ENCODE measurements at places on chromosomes 2 and 18.

DNA sequence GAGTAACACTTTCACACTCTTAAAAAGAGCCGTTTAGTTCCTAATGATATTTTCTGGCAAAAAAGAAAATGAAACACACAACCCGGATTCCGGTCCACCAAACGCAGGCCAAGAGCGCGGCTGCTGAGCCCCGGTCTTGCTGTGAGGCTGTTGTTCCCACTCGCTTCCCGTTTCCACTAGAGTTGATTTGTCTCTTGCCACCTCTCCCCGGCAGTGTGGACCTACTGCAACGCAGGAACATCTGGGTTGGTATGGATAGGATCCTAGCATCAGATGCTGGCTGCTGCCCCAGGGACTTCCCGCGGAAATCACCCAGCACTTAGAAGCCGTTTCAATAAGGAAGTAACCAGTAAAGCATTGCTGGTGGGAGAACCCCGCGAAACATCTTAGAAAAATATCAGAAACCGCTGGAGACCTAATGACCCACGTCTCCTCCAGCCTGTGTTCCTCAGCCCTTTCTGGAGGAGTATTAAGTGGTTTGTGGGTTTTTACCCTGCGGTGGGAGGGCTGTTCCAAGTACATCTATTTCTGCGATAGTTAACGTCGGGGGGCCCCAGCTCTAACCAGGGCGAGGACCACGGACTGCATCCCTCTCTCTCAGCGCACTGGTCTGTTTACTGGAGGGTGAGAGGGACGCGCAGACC, 939 bp downstream of the DOCK10 start:
- DNase-seq, result peak; percentile 49

GRCh38 chr2:24494410-24494809, 3.4 kb downstream of the NCOA1 start:
- no peak for DNase-seq

GRCh38 chr18:13617826-13618515, 108.4 kb downstream of the FAM210A start:
- DNase-seq, result no peak

GRCh38 chr2:144548088-144548487, 28.2 kb upstream of the ZEB2 start:
- DNase-seq, result no peak

DNA sequence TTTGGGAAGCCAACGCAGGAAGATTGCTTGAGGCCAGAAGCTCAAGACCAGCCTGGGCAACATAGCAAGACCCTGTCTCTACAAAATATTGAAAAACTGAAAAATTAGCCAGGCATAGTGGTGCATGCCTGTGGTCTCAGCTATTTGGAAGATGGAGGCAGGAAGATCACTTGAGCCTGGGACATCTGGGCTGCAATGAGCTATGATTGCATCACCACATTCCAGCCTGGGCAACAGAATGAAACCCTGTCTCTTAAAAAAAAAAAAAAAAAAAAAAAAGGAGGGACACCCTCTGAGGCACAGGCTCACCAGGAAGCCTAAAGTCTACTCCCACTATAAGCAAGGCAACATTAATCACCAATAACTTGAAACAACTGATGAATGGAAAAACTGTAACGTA, 151.1 kb downstream of the CCDC148 start:
- no peak for DNase-seq

- DNase-seq, result no peak
Measured at GRCh38 chr2:241279828-241280227, 35.6 kb downstream of the HDLBP start.

DNA sequence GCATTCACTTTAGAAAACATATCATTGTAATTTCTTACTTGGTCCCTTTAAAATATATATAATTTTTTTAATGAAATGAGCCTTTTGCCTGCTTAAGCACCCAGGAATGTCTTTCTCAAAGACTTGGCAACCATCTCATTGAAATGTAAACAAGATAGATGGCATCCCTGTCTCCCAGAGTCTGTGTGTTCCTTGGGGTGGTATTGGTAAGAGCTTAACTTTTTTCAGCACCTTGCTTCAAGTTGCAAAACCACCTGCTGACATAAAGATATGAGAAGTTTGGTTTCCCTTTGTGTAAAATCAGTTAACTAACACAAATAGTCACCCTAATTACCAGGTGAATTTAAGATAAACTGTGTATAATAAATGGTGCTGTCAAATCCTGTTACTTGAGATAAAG, 266.9 kb downstream of the DSC3 start:
- no peak for DNase-seq

GRCh38 chr2:169865492-169865891, 38.2 kb downstream of the UBR3 start:
- DNase-seq, result no peak

DNA sequence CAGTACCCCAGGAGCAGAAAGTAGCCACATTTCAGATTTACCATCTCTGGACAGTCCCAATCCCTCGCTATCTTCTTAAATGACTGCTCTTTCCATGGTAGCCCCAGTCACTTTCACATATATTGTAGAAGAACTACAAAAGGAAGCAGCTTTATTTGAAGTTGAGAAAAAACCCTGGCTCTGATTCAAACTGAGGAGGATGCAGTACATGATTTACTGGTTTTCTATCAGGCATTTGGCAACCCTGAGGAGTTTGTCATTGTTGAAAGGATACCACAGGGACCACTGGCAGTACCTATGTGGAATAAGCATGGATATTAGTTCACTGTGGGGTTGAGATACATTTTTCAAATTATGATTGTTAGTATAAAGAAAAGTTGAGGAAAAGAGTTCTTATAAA, 640.9 kb upstream of the SETBP1 start:
- DNase-seq, result no peak

- no peak for DNase-seq
Measured at GRCh38 chr18:56756966-56757365, 105.8 kb downstream of the WDR7 start.

DNA sequence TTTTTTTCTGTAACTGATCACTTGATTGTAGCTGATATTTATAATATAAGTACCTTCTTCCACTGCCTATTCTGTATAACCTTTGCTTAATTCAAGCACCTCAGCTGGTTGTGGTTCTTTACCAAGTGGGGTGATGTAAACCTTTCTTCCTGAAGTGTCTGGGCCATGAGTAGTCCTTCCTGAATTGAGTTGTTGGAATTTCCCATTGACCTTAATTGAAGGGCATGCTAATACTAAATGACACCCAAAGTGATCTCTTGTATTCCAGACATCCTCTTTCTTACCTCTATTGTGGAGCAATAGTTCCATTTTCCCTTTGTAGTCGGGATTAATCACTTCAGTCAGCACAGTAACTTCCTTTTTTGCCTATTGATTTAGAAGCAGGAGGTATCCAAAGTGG, 1496.8 kb upstream of the CELF4 start:
- no peak for DNase-seq

DNA sequence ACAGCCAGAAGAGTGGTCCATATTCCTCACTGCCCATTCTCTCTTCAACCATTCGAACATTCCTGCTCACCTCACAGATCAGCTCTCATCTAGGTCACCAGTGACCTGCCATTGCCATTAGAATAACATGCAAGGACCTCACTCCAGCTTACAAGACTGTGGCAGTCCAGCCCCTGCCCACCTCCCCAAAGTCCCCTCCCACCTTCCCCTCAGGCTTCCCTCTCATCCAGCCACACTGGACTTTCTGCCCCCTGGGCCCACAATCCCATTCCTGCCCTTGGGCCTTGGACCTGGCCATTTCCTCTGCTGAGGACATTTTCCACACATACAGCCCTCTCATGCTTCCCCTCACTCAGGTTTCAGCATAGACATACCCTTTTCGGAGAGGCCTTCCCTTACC, 5.2 kb upstream of the TMEM177 start:
- DNase-seq, result no peak

GRCh38 chr18:51711298-51711889, 513.9 kb upstream of the MEX3C start:
- DNase-seq, result no peak

DNA sequence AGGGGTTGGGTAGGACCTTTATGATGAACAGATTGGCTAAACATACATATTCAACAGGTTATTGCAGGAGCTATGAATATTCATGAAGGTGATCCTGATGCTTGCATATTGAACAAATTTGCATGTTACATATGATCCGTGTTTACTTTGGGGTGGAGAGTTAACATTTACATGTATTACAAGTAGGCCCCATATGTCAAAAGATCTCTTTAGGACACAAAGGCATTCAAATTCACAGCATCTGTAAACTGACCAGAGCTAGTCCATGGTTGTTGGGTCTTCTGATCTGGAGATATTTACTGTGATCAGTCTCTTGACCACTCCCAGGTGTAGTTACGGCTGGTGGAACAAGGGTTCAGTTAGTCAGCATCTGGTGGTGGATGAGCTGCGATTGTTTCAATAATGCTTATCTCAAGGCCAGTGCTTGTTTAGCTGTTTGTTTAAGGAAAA, 80.4 kb downstream of the PMAIP1 start:
- no peak for DNase-seq

- no peak for DNase-seq
Measured at GRCh38 chr2:26309921-26310320, 36.0 kb upstream of the SELENOI start.

DNA sequence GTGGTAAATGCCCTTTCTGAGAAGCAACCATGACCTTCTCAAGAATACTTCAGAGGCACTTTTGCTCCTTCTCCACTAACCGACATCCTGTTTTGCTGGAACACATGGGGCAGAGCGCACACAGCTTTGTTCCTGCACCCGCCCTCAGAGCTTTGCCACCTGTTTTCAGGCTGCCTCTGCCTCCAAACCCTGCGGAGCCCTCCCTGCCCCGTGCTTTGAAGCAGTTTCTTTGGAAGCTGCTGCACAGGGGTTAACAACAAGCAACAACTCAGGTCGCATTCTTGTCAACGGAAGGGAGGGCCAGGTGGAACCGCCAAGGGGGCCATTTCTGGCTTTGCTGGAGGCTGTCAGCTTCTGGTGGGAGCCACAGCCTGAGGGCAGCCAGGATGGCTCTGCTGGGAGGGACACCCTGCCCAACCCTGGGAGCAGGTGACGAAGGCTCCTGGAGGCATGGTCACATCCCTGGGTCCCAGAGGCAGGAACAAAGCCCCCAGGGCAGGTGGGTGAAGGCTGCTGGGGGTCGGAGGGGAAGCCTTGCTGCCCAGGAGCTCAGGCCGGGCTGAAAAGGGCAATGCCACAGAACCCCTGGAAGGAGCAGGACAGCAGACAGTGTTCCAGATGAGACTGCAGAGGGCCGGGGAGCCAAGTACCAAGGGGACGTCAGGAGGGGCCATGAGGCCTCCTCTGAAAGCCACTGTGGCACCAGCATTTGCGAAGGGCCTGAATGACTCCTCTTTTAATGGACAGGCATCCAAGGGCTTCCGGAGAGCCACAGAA, 46.8 kb downstream of the MRPS5 start:
- DNase-seq, result no peak

- DNase-seq, result no peak
Measured at GRCh38 chr2:158702740-158703139, 92.4 kb upstream of the DAPL1 start.

- DNase-seq, result no peak
Measured at GRCh38 chr2:229910832-229911412, 10.9 kb downstream of the TRIP12 start.

DNA sequence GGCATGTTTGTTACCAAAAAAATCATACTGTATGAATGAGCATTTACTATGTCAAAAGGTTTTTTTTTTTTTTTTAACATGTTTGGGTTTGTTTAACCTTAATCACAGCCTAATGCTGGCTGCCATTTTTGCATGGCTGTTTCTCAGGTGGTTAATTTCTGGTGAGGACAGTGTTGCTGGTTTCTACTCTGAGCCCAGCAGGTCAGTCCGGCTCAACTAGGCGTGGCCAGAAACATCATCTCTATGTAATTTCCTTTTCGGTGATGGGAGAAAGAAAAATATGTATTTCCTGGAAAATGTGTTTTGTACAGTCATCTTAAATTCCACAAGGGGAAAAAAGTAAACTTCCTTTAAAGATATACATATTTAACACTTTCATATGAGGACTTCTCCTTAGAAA, 24.9 kb upstream of the BZW1 start:
- DNase-seq, result no peak

- DNase-seq, result no peak
Measured at GRCh38 chr18:78433562-78433961, 546.1 kb upstream of the SALL3 start.

DNA sequence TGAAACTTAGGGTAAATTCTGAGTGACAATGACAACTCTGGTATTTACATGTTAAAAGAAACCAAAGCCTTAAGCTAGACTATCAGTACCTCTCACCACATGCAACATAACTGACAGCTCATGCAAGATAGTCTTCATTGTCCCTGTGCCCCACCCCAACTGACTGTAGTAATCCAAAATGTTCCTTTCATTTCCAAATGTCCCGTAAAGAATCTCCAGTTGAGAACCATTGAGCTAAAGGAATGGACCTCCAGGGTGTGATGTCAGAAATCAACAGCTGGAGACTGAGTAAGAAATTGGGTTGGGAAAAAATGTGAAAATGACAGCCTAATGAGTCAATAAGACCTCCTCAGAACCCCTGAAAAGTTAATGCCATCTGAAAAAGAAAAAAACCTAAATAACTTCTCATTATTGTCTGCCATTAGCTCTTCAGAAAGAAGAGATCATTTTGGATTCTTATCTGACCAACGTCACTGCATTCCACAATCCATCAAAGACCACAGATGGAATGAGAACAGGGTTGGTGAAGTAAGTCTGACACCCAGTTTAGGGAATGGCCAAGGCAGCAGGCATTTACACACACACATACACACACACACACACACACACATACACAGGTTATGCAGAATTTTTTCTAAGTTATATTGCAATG, 51.7 kb upstream of the ACVR2A start:
- no peak for DNase-seq

DNA sequence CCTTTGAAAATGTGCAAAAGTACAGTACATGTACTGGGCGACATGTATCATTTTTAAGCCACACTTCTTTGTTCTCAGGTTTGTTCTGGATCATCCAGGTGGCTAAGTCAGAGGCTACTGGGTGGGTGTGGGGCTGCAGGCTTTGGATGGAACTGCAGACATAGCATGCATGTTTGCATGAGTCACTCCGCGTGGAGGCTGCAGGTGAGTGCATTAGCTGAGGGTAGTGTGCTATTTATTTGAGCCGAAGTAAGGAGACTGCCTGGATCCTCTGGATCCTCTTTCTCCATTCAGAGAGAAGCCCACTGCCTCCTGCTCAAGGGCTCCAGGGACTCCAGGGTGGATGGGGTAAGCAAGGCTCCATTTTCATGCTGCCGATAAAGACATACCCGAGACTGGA, 9.4 kb upstream of the NEURL3 start:
- no peak for DNase-seq

- DNase-seq, result no peak
Measured at GRCh38 chr2:150110548-150110947, 376.9 kb downstream of the RND3 start.

DNA sequence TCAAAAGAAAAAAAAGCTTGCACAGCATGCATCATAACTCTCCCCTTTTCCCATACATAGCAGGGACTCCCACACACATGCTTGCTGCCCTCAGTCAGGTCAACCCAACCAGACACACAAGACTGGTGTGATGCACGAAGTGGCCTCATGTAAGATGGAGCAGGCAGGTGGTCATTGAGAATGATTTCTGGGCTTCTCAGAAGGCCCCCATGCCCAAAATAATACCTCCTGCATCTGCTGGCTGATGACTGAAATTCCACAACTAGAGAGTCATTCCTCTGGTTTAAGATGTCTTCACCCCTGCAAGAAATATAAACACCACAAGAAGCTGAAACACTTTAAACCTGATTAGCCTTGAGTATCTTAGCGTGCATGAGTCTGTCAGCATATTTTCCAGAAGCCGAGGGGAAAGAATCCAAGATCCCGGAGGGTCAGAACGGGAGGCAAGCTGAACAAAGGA, 131.1 kb downstream of the AFF3 start:
- no peak for DNase-seq

Measured in DMS153 (cell line).